ENCODE measurements at places on chromosomes 4 and X. TPM values are rescaled to one million over a fixed set of nuclear protein-coding genes. Genes with fewer than 3 reads are reported as not detected.

Gene CXCL6
- 0.28 TPM for total RNA-seq

Gene FAT4
- 15.6 TPM for total RNA-seq

Gene F8A1
- 16.7 TPM for total RNA-seq

Gene SLC30A9
- total RNA-seq: 219 TPM

Gene OTC
- not detected for total RNA-seq

Gene PSAPL1
- total RNA-seq: not detected

Gene HUWE1
- total RNA-seq: 50.5 TPM

Gene TECRL
- total RNA-seq: not detected

Gene MAOB
- total RNA-seq: 131 TPM

Gene PDE6B
- total RNA-seq: not detected

Gene L1CAM
- total RNA-seq: 5.1 TPM

Gene XAGE1A
- not detected for total RNA-seq

Gene TMEM35A
- not detected for total RNA-seq

Gene ZAR1
- 0.41 TPM for total RNA-seq

Gene TMPRSS11A
- total RNA-seq: not detected

Gene TASL
- 0.29 TPM for total RNA-seq

Gene USP17L27
- not detected for total RNA-seq

Gene LUZP4
- total RNA-seq: not detected

Gene CFAP47
- 0.59 TPM for total RNA-seq

Gene NUP62CL
- total RNA-seq: 5.4 TPM

Gene COX7B2
- not detected for total RNA-seq

Gene THOC2
- 180 TPM for total RNA-seq

Gene CT45A2
- not detected for total RNA-seq

Gene NUDT10
- 3.8 TPM for total RNA-seq

Gene GPR173
- 9.2 TPM for total RNA-seq

Gene IQCM
- total RNA-seq: 0.48 TPM

Gene DSPP
- not detected for total RNA-seq

Gene CXorf49
- total RNA-seq: not detected

Gene COL4A5
- total RNA-seq: 129 TPM

Gene OSTC
- total RNA-seq: 916 TPM

Gene C1QTNF7
- total RNA-seq: 31.5 TPM

Gene TMEM128
- total RNA-seq: 28.4 TPM

Gene GLOD5
- not detected for total RNA-seq

Gene BEX5
- total RNA-seq: 3.9 TPM

Gene SPANXB1
- total RNA-seq: not detected

Gene IL13RA1
- total RNA-seq: 20.2 TPM

Gene TKTL2
- total RNA-seq: not detected

Gene ACOT9
- 46.4 TPM for total RNA-seq

Gene VCX3B
- total RNA-seq: not detected

Gene H2BW1
- not detected for total RNA-seq

Gene OCIAD1
- 127 TPM for total RNA-seq

Gene HSFX4
- not detected for total RNA-seq

Gene ATP8A1
- total RNA-seq: 21.3 TPM

Gene PASD1
- total RNA-seq: not detected

Gene SPOCK3
- 3.8 TPM for total RNA-seq

Gene RHOXF2B
- not detected for total RNA-seq

Gene TCEAL7
- total RNA-seq: 83.2 TPM

Gene GATA1
- 0.35 TPM for total RNA-seq

Gene SPANXN4
- total RNA-seq: not detected

Gene KLKB1
- total RNA-seq: 1.1 TPM

Gene DRD5
- total RNA-seq: not detected

Gene SULT1B1
- 0.51 TPM for total RNA-seq

Gene MAGEE2
- total RNA-seq: not detected

All from uterus (tissue), 4 donors.